Glomerular endothelial cell (primary cell): ENCODE measurements at places on chromosomes 7 and 10. TPM values are rescaled to one million over a fixed set of nuclear protein-coding genes. Genes with fewer than 3 reads are reported as not detected.

FXYD4 gene
- not detected in 2 replicates for total RNA-seq

GRCh38 chr10:112507046-112507445, 60.0 kb downstream of the VTI1A start:
- no peak for DNase-seq

DNA sequence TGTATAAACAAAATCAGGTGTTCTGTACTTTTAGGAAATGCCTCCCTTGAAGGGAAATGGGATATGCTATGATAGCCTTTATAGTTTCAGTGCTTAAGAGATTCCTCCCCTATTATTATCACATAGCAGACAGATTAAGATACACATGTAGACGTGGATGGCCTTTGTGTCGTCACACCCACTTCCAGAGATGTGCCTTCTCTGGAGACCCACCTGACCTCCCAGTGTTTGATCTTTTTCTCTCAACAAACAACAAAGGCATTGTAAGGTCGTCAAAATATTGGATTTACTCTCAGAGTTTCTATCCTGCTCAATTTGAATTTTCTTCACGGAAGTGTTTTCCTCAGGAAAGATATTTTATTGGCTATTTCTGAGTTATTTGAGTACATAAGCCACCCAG, 25.7 kb upstream of the C1GALT1 start:
- DNase-seq, result no peak

GRCh38 chr7:100119970-100120732, 717 bp downstream of the CNPY4 start:
- DNase-seq, result no peak

DNA sequence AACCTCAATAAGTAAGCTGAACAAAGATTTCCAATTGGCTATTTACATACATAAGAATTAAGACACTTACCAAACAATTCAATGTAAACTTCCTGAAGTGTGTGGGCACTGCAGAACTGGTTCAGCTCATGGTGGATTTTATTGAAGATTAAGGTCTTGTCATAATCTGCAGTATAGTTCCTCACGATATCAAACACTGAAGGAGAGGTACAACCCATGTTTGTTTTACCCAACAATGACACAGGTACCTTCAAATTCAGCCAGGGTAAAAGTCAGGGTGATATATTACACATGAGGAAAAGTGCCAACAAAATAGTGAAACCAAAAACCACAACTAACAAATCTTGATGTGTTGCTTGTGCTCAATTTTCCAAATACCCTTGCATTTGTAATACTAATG, 10.0 kb downstream of the ERLIN1 start:
- no peak for DNase-seq

- DNase-seq, result no peak
Observed at GRCh38 chr7:69871886-69872569, 273.8 kb downstream of the AUTS2 start.

DNA sequence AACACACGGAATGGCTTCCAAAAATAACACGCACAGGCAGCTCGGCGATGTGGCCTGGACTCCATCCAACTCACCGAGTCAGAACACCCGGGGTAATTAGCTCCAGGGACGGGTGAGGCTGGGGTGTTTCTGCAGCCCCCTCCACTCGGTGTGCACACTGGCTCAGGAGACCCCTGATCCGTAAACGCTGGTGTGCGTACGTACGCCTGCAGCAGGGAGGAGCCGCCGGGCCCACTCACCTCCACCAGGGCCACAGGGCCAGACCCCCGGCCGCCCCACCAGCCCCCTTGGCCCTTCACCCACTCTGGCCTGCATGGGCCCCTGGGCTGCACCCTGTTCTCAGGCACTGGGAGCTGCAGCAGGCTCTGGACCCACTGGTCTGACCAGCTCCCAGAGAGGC, 22.4 kb upstream of the UTF1 start:
- DNase-seq, result no peak

UCN3 gene
- not detected in 2 replicates for total RNA-seq
